ENCODE measurements at places on chromosomes 1 and 21.
A peak's percentile ranks its signal among the peaks of the same experiment; 100 is the strongest.

- DNase-seq = no peak
Observed at GRCh38 chr1:18944810-18945209, 11.7 kb downstream of the IFFO2 start.

DNA sequence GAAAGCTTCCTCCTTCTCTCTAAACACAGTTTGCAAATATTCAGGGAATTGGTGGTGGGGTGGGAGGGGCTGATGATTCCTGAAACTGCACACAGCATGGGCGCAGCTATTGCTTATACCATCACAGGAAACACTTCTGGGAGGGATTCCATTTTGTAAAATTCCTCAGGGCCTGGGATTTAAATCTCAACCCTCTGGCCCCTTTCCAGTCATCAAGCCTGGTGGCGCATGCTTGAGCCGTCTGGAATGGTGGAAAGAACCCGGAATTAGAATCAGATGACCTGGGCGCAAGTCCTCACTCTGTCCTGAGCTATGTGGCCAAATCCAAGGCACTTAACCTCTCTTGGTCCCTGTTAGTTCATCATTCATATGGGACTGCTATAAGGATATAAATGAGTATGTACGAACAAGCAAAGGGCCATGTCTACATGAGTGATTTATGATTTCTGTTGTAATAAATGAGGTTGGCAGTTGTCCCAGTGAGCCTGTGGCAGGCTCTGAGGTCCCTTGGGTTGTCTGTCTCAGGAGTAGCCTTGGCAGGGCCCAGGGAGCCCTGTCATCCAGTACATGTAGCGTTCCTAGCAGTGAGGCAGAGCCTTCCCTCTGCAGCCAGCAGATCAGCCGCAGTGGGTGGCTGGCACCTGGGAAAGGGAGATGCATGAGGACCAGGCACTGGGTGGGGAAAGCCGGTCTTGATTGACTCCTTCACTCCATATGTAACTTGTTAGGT is 72.0 kb downstream of the MAN1C1 start:
- no peak for DNase-seq

DNA sequence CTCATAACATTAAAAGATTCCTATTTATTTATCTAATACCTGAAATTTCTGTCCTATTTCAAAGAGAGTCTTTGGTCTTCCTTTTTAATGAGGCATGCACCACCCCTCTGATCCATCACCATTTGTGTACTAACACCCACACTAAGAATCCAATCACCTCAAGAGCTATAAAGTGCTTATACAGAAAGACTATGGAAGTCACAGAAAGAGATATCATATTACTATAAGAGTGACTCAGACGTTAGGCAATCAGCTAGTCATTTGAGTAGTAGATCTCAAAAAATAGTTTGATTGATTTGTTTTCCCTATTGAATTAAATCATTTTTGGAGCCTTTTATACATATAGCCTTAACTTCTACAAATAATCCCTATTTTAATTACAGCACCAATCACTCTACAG is 46.1 kb downstream of the NME7 start:
- DNase-seq = peak; percentile 36

- no peak for DNase-seq
Observed at GRCh38 chr1:41404308-41404761, 43.1 kb downstream of the FOXO6 start.

- DNase-seq = peak; percentile 16
Observed at GRCh38 chr1:22275626-22276395, 132.9 kb upstream of the WNT4 start.

DNA sequence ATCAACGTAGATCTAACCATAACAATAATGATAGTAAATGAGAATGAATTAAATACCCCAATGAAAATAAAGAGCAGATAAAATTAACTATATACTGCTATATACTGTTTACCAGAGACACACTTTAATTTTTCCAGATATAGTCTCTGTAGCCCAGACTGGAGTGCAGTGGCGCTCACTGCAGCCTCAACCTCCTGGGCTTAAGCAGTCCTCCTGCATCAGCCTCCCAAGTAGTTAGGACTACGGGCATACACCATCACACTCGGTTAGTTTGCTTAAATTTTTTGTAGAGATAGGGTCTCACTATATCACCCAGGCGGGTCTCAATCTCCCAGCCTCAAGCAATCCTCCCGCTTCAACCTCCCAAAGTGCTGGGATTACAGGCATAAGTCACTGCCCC is 37.2 kb downstream of the TRIM33 start:
- DNase-seq = no peak

Measured in NCI-H460 (cell line).